ENCODE measurements at places on chromosomes 6 and 20.
A peak's percentile ranks its signal among the peaks of the same experiment; 100 is the strongest.

DNA sequence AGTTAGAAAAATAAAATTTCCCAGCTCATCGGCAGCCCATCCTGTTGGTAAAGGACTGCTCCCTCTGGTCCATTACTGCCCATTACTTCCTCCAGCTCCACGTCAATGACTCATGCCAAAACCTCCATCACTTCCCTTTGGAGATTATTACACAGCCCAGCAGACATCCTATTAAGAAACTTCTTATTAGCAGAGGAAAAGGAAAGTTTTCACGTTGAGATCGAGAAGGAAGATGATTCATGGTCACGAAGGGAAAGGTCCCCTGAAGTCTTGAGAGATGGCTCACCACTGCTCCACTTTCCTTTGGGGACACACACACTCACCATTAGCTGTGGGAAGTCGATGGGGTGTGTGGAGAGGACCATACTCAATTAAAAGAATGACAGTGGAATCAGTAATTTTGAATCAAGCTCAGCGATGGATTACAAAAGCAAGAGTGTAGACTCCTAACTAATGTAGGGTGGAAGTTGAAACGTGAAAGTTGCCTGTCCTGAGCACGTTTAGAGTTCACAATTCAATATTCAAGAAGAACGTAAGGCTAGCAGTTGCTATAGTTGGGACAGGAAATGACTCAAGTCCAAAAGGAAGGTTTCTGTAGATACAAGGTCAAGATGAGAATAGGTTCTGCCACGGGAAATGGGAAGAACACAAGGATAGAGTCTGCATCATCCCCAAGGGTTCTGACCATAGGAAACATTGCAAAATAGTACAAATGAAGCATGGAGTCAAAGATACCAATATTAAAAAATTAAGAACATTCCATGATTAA lies 21.6 kb downstream of the SASH1 start:
- no peak for DNase-seq

- DNase-seq = no peak
Observed at GRCh38 chr6:8570256-8570920, 135.0 kb upstream of the SLC35B3 start.

GRCh38 chr20:33291830-33292355 lies 8.9 kb downstream of the BPIFB1 start:
- DNase-seq = peak; percentile 49

- DNase-seq = no peak
Observed at GRCh38 chr6:134111062-134111677, 58.7 kb upstream of the SLC2A12 start.

DNA sequence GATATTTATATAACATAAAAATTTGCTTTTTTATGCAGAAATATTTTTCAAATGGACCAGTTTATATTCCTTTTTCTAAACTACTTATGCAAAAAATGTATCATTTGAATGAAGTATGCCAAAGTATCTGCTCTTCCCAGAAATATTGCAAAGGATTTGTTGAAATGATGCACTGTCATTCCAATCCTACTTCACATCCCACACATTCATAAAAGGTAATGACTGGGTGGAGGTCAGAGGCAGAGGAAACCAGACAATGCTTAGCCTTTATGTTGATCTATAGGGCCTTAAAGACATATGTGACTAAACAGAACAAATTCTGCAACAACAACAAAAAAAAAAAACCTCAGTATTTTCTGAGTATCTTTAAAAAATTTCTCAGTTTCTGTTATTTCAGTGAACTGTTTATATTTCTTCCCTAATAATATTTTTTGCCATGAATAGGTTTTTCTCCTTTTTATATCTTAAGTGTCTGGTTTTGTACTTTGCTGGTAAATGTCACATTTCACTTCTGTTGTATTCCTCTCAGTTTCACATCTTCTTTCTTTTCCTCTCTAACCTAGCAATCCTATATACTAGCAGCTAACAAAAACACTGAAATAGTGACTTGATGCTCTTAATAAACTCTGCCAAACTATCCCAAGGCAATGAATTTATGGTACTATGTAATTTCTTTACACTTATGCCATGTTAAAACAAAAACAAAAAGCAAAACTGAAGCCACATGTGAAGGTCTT lies 374.1 kb downstream of the BCKDHB start:
- DNase-seq = no peak

DNA sequence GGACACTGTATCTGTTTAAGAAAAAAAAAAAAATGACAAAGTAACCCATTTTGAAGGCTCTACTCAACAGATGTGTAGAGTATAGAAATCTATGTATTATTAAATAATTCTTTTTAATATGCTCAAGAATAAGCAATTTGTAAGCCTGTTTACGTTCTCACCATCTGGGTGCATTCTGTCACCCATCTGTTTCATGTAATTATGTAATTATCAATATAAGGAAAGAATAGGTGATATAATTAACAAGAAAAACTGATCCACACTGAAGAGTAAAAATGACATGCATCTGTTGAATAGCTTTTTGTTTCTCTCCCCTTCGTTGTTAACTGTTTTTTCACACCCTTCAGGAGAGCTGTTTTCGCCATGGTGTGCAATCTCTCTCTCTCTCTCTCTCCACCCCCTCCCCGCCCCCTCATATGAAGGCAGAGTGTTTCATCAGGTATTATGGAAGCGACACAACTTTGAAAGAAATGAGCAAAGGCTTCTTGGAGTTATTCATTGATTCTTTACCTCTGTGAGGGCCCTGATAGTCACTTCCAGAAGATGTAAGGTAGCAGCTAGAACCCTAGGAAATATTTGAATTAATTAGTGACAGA lies 154.3 kb upstream of the INSM1 start:
- DNase-seq = no peak

- DNase-seq = no peak
Observed at GRCh38 chr6:139569566-139569965, 195.1 kb upstream of the CITED2 start.

DNA sequence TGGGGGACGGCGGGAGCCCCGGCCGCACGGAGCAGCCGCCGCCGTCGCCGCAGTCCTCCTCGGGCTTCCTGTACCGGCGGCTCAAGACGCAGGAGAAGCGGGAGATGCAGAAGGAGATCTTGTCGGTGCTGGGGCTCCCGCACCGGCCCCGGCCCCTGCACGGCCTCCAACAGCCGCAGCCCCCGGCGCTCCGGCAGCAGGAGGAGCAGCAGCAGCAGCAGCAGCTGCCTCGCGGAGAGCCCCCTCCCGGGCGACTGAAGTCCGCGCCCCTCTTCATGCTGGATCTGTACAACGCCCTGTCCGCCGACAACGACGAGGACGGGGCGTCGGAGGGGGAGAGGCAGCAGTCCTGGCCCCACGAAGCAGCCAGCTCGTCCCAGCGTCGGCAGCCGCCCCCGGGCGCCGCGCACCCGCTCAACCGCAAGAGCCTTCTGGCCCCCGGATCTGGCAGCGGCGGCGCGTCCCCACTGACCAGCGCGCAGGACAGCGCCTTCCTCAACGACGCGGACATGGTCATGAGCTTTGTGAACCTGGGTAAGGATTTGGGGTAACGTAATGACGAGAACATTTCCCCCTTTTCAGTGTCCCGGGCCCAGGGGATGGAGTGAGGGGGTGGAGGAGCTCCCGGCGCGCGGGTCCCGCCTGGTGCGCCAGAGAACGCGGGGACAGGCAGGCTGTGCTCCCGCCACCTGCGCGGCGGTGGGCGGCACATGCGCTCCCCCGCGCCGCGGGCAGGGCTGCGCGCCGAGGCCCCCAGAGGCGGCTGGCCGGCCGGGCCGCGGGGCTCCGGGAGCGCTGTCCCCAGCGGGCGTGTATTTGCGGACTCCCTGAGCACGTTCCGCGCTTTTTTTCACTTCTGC lies 1.4 kb downstream of the BMP6 start:
- DNase-seq = no peak

DNA sequence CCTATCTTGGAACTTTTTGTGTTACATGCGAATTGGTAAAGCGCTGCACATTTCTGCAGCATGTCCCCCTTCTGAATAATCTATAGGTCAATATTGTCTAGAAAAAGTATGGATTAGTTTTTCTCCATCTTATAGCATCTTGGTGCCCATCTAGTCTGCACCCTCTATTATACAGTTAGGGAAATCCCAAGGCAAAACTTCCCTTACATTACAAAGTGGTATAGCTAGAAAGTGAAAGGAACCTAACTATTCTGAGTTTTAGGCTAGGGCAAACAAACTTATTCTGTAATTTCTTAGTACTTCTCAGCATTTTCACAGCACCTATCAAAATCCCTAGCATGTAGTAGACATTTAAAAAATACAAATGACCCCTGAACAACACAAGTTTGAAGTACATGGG lies 133.5 kb upstream of the CCDC28A start:
- no peak for DNase-seq

DNA sequence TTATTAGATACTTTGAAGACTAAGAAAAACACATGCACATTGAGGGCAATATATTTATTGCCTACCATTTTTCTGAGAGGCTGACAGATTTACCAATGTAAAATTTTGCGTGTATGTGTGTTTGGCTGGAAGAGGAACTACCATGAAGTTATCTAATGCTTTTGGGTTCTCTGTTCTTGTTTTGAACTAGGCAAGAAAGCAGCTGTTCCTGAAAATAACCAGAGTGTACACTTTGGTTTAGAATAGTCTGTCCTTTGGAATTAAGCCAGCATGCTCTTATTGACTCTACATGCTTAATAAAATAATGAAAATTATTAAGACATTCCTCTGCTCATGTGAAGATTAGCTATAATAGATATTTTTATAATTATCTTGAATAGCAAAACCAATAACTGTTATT lies 129.2 kb downstream of the MYB start:
- no peak for DNase-seq

- DNase-seq = no peak
Observed at GRCh38 chr20:60569116-60569515, 610.9 kb downstream of the CDH26 start.

DNA sequence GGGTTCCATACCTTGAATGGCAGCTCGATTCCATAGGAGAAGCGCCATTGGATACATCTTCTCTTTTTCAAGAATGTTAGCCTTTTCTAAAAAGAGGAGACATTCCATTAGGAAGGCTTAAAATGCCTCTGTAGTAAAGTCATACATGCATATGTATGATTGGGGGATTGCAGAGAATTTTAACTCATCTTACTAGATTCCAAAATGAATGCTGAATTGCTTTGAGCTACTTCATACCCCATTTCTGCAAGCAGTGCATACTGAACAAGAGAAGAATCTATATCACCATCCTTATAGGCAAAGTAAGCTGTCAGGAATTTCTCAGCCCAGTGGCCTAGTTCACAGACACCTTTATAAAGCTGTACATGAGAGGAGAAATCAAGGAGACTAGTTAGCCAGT lies 80.3 kb downstream of the NDUFAF5 start:
- no peak for DNase-seq

DNA sequence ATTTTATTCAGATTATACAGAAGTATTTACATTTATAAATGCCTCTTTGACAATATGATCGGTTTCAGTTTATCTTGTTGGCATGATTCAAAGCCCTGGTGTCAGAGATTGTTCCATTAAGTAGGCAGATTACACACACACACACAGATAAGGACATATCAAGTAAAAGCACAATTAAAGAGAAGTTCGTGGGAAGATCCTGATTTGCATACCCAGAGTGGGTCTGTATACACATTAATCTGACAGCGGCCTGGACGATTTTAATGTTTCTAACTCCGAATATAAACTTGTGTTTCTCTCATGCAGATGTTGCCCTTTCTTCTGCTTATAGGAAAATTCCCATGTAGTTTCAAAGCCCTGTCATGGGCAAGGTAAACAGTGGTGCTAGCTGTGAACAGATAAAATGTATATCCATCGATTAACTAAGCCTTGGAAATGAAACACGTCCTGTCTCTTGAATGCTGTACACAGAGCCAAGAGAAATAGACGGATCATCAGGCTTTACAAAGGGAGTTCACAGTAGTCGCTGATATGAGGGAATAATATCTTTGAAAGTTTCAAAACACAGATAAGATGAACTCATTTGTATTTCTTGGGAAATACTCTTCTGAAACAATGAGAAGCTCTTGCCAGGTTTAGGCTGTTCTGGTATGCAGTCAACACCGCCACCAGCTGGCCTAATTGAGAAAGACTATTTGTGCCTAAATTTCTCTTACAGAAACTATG lies 108.2 kb upstream of the GMDS start:
- DNase-seq = peak; percentile 21

GRCh38 chr6:16471222-16471909 lies 233.0 kb downstream of the GMPR start:
- DNase-seq = no peak

DNA sequence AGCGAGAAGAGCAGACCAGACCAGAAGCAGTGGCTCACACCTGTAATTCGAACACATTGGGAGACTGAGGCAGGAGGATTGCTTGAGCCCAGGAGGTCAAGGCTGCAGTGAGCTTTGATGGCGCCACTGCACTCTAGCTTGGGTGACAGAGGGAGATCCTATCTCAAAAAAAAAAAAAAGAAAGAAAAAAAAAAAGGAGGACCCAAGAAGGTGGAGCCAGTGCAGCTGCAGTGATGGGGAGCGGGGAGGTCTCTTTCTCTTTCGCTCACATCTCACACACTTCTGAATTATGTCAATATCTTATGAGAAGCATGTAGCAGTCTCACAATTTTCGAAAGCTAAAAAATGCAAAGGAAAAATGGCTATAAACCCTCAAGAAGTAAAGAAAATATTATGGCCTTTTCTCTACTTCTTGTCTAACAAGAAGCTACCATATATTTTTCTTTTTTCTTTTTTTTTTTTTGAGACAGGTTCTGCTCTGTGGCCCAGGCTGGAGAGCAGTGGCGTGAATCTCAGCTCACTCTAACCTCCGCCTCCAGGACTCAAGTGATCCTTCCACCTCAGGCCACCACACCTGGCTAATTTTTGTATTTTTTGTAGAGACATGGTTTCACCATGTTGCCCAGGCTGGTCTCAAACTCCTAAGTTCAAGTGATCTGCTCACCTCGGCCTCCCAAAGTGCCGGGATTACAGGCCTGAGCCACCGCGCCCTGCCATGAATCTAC lies 3.8 kb upstream of the SPO11 start:
- DNase-seq = no peak

DNA sequence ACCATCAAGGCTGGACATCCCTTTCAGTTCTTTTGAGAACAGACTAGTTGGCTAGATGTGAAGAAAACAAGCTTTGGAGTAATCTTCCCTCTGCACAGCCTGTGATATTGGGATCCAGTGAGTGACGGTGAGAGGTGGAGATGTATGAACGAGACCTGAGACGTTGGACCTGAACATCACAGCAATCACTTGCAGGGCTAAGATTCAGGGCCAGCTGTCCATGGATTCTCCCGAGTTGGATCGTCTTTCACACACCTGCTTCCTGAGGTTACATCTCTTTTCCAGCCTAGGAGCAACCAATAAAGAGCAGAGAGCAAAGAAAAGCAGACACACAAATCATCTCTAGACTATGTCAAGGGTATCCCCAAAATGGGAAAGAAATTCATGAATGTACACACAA lies 30.0 kb upstream of the TMEM14A start:
- no peak for DNase-seq

GRCh38 chr6:14957355-14958059 lies 288.4 kb upstream of the JARID2 start:
- no peak for DNase-seq
